AML-193 (cell line): ENCODE measurements at places on chromosomes 7 and 10.

- no peak for DNase-seq
These were observed 90.8 kb downstream of the CPXM2 start for GRCh38 chr10:123800821-123801220.

- DNase-seq: peak; percentile 6
These were observed 3.6 kb downstream of the NXPH1 start for GRCh38 chr7:8436965-8437364.

DNA sequence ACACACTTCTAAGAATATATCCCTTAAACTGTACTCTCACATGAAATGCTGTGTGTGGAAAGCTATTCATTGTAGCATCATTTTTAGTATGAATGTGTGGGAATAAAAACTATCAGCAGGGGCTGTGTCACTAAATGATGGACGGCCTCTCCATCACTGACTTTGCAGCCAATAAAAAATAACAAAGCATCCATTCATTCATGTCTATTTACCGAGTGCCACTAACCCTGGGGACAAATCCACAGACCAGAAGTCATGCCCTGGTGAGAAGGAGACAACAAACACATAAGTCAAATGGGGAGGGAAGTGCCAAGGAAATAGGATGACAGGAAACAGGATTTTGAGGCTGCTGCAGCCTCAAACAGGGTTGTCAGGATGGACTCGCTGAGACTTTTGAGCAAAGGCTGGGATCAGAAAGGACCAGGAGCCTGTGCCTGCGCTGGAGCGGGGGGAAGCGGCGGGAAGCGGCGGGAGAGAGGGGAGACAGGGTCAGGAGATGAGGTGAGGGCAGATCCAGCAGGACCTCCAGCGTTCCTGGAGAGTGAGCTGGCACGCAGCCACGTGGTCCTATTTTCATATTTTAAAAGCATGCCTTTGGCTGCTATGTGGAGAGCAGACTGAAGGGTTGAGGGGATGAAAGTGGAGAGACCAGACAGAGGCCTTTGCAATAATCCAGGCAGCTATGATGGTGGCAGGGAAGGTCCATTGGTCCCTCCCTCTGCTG, 2.2 kb upstream of the NOM1 start:
- DNase-seq: no peak

DNA sequence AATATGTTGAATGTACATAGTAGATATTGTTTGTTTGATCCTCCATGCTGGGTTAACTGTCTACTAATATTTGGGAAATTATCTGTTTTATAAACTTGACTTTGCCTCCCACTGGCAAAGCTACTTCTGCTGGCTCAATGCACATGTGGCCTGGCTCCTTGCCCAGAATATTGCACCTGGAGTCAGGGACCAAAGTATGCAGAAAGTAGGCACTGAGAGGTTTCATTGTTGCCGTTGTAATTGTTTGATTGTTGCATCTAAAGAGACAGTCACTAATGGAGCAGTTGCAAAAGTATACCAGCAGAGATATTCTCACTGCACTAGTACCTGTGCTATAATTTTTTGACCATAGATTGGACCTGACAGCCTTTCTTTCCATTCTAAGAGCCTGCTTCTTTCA, 137.8 kb upstream of the CNTNAP2 start:
- no peak for DNase-seq

DNA sequence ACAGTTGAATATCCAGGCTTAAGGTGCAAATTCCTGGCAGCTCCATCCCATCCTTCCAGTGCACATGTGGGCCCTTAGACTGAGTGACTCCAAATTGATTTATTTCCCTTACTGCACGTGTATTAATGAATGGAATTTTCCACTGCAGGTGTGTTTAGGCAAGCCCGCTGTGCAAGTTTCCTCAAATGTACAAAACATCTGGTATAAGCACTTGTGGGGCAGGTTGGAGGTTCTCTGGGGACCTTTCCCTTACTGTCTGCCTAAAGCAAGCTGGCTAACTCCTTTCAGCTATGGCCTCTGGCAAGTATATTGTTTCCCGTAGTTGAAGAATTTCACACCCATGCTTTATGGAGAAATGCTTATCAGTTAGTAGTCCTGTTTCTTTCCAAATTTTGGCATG, 25.3 kb upstream of the GIMAP6 start:
- no peak for DNase-seq

GRCh38 chr7:100152404-100152803, 3.7 kb downstream of the LAMTOR4 start:
- DNase-seq: peak; percentile 80

DNA sequence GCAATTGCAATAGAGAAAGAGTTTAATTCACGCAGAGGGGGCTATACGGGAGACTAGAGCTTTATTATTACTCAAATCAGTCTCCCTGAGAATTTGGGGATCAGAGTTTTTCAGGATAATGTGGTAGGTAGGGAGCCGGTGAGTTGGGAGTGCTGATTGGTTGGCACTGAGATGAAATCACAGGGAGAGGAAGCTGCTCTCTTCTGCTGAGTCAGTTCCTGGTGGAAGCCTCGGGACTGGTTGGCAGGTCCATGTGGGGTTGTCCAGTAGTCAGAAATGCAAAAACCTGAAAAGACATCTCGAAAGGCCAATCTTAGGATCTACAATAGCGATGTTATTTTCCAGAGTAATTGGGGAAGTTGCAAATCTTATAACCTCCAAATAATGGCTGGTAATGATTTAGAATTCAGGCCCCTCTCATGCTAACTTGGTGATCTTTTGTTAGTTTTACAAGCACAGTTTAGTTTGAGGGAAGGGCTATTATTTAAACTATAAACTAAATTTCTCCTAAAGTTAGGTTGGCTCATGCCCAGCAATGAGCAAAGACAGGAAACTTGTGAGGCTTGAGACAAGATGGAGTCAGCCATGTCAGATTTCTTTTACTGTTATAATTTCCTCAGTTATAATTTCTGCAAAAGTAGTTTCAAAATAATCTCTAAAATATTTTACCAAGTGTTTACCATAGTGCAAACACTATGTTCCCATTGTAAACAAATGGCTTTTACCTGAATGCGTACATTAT, 39.4 kb upstream of the SLC25A13 start:
- DNase-seq: no peak

DNA sequence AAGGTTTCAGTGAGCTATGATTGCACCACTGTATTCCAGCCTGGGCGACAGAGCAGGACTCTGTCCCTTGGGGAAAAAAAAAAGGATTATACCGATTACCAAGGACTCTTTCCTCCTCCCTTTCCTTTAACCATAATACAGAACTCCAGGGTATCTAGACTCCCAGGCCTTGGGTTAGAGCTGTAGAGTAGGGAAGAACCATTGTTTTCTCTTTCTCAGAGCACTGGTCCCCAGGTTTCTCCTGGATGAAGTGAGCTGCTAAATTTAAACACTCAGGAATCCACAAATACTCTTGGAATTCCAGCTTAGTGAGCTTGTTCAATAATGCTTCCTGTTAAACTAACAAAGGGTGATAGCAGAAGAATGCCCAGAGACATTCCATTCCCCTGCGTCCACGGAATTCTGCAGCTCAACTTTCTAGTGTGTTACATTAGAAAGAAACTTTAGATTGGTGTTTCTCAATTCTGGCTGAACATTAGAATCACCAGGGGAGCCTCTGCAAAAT, 14.6 kb upstream of the RPEL1 start:
- DNase-seq: no peak

- DNase-seq: no peak
These were observed 242.7 kb upstream of the SEMA3C start for GRCh38 chr7:81161451-81162075.

- DNase-seq: no peak
These were observed 57.4 kb upstream of the ACBD5 start for GRCh38 chr10:27297844-27298521.

GRCh38 chr7:4944939-4945338, 14.0 kb downstream of the MMD2 start:
- DNase-seq: no peak

DNA sequence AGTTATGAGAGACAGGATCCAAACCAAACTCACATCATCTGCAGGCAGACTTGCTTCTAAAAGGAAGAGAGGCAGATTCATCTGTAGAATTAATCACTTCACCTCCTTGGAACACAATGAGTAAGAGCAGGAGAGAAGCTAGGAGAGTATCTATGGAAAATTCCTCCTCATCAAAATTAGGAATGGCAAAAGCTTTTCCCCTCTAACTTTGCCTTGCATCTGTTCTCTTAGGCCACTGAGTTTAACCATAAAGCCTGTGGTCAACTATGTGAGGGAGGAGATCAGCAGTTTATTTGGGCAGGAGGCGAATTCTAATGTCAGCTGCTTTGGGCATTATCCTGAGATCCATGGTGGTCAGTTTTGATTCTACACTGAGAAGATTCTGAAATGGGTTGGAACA, 561.7 kb downstream of the GFRA1 start:
- no peak for DNase-seq

- no peak for DNase-seq
These were observed 316.1 kb upstream of the MTPN start for GRCh38 chr7:136293272-136293671.

GRCh38 chr10:74593470-74593869, 232.9 kb upstream of the KAT6B start:
- no peak for DNase-seq

DNA sequence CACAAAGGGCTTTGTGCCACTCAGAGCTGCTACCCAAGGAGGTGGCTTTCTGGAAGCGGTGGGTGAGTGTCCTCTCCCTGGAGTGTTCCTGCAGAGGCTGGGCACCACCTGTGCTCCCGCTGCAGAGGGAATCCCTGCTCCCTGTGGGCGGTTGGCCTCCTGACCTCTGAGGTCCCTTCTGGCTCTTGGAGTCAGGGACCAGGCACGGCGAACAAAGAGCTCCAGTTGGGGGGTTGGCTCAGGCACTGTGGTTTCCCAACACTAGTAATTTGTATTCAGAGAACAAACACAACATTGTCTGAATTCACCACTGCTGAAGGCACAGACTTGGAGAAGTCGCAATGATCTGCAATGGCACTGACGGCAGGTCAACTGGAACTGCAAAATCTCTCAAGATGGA, 328.9 kb downstream of the PRPF18 start:
- no peak for DNase-seq

- no peak for DNase-seq
These were observed 58.9 kb downstream of the KCNMA1 start for GRCh38 chr10:77578583-77579227.

DNA sequence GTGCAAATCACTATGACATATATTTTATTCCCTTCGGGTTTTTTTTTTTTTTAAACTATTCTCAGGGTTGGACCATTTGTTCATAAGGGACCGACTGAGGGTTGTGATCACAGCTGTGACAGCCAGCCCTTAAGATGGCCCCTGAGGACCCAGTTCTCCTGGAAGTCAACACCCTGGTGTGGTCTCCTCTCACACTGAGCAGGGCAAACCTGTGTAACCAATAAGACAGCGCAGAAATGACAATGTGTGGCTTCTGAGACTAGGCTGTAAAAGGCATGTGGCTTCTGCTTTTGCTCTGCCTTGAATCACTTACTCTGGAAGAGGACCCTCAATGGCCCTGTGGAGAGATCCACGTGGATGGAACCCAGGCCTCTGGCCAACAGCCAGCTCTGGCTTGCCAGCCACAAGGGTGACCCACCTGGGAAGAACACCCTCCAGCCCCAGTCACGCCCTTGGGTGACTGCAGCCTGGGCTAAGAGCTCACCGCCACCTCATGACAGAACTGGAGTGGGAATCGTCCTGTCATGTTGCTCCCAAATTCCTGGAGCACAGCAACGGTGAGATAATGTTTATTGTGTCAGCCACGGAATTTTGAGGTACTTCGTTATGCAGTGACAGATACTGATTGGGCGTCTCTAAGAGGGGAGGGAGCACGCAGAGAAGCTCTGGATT, 127.1 kb downstream of the CLEC2L start:
- no peak for DNase-seq

DNA sequence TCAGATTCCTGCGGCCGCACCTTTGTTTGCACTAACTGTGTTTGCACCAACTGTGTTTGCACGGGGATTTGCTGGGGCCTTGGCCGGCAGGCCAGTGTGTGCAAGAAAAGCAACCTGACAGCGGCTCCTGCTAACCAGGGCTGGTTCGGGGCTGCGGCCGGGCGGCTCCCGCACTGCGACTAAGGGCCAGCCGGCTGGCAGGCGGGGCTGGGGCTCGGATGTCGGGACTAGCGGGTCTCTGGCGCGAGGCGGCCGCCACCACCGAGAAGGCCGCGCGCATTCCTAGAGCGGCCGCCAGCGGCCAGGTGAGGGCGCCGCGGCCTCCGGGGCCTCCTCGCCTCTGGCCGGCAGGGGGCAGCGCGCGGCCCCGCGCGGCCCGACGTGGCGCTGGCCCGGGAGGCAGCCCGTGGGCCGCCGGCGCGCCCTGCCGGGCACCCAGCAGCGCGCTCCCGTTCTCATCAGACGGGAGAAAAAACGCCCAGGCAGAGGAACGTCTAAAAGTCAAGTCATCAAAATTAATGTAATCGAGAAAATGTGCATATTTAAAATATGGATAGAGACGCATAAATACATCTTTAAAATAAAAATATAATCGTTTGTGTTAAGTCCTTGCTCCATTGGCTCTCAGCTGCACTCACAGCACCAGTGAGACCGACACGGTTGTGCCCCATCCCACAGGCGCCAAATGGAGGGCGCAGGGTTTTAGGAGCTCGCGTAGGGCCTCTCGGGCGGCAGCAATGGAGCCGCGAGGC, 38.5 kb downstream of the ZNF777 start:
- peak; percentile 60 for DNase-seq

- DNase-seq: no peak
These were observed 502.4 kb downstream of the GRID1 start for GRCh38 chr10:85864173-85864549.

DNA sequence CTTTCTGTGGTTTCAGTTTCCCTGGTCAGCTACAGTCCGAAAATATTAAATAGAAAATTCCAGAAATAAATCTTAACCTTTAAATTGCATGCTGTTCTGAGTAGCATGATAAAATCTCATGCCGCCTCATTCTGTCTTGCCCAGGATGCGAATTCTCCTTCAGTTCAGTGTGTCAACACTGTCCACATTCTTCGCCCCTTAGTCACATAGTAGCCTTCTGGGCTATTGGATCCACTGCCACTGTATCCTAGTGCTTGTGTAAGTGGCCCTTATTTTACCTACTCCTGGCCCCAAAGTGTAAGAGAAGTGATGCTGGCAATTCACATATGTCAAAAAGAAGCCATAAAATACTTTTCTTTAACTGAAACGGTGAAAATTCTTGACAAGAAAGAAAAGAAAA, 129.6 kb downstream of the ZWINT start:
- DNase-seq: no peak

- no peak for DNase-seq
These were observed 124.9 kb downstream of the CLEC2L start for GRCh38 chr7:139648391-139648861.

- no peak for DNase-seq
These were observed 34.3 kb downstream of the USP54 start for GRCh38 chr10:73556855-73557254.

DNA sequence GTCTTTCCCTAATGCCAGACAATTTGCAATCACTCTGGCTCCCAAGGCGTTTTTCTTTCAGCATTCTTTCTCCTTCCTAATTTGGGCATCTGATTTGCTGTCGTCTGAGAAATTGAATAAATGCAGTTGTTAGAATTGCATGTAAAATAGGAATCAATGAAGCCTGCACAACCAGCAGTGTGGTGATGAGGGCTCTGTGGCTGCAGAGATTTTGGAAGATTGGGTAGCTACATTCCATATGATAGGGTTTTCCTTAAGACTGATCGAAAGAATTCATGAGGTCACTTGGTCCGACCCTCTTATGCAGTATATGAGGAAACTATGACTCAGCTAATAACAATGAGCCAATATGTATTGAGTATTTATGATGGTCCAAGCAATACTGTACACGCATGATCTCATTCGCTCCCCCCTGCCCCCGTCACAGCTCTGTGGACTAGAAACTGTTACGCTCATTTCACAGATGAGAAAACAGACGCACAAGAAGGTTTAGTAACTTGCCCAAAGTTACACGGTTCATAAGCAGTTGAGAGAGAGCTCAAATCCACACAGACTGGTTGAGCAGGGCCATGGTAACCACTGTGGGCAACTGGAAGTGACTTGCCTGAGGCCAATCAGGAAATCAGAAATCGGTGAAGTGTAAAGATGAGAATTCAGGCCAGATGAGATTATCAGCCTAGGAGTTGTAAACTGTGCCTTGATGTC, 527.2 kb downstream of the GATA3 start:
- no peak for DNase-seq
